ENCODE measurements at places on chromosomes 4 and X.

DNA sequence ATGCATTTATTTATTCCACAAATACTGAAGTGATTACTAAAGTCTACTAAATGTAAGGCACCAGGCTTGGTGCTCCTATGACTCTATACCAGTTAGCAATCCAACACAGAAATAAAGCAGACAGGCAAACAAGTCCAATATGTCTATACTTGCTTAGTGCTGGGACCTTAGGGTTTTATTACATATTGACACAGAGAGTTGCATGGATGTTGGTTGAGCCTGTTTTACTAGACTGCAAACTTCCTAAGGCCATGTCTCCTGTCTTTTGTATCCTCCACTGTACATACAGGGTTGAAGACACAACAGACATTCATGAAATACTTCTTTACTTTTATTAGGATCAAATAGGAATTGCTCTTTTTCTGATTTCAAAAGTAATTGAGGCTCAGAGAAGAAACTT, 69.0 kb downstream of the LNX1 start:
- DNase-seq = no peak

- DNase-seq = no peak
Observed at GRCh38 chr4:24013668-24014422, 124.0 kb upstream of the PPARGC1A start.

DNA sequence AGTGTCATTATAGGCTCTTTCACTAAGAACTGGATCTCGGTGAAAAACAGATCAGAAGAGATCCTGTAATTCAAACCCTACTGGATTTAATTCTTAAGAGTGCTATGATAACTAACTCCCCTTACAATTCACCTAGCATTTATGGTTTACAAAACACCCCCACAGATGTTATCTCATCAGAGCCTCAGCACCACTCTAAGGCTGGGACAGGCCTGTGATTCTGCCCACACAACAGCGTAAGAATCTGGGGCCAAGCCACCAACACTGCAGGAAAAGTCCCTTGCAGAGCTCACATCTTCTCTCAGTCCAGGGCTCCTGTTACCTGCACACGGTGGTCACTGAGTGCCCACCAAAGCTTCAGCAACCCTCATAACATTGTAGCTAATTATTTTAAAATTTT, 8.9 kb downstream of the MFAP3L start:
- no peak for DNase-seq

DNA sequence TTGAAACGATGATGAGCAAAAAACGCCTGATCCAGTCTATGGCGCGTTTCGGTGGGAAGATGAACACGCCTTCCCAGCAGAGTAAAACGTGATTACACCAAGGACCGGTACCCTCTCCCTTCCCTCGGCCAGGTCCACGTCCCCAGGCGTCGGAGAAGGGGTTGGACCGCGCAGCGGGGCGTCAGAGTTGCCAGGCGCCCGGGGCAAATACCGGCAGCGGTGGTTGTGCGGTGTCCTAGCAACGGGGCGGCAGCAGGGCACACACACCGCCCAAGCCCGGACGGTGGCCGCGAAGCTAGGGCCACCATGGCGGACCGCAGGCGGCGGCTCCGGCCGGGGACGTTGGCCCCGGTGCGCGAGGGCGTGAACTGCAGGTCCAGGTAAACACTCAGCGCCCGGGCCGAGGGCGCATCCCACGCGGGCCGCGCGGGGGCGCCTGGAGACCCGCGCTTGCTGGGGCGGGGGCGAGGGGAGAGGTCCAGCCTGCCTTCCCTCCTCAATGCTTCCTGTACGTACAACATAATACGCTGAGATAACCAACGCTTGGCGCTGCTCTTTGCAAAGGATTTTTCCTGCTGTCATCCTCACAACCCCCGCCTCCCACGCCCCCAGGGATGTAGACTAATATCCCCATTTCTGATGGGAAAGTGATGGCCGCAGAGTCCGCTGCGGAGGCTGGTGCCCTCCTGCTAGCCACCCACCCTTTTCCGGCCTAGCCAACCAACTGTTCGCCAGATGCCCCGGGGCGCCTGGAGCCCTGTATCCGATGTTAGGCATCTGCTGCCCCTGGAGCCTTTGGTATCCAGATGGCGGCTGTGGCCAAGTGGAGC, at the start of gene FAM47E:
FAM47E (plus strand) TSS at position 281 of the 830 bp plus-strand sequence; CDS start at position 307, 26 bp downstream.
- peak; percentile 22 for DNase-seq

DNA sequence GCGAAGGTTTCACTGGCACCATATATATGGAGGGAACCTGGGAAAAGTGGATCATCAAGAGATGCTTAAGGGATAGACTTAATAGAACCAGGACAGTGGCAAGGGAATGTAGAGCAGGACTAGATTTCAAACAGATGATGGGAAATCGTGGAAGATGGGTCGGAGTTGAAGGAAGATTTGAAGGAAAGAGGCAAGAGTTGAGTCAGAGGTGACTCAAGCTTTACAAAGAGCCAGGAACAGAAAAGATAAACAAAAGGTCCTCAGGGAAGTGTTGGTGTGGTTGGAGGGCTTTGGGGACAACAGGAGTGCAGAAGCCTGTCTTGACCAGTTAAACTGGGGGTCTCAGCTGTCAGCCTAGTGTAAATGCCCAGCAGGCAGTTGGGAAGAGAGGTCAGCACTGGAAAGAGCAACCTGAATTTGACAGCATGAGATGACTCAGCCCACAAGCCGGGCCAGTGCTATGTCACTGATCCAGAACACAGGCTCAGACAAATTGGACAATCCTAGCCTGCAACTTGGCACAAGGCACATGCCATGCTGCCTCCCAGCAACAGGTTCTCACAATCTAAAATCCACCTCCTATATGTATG, 230.5 kb downstream of the IDS start:
- DNase-seq = no peak

DNA sequence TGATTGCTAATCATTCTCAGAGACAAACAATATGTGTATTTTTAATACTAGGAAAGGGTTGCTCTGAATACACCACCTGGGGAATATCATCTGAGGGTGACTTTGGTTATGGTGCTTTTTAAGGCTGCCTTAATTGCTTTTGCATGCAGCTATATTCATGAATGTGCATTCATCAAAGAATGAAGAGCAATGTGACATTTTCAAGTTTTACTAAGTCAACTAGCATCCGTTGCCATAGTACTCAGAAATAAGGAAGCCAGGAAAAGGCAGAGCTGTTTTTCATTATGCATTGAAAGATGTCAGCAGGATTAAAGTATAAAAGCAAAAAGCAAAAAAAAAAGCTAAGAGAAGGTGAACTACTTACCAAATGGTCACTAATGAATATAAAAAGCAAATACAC, 67.4 kb upstream of the PCDH18 start:
- DNase-seq = no peak

- no peak for DNase-seq
Observed at GRCh38 chr4:69576251-69576877, 63.1 kb downstream of the UGT2A2 start.

DNA sequence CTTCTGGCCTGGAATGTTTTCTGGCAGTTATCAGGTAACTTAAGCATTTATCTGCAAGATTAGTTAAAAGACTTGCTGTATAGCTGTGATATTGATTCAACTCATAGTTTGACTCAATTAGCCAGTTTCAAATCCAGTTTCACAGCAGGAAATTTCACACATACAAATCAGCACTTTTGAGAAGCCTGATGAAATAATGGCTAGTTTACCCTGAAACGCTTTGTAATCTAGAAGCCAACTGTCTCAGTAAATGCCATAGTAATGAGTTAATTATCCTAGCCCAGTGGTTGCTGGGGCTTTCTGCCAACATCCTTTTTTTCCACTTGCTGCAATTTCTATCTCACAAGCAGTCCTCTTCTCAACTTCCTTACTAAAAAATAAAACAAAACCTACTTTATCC, 53.1 kb downstream of the ARHGEF38 start:
- no peak for DNase-seq

- no peak for DNase-seq
Observed at GRCh38 chr4:40395166-40395900, 60.2 kb downstream of the CHRNA9 start.

GRCh38 chr4:39587881-39588280, 50.8 kb downstream of the SMIM14 start:
- no peak for DNase-seq

GRCh38 chrX:9458516-9459078, 6.3 kb upstream of the TBL1X start:
- no peak for DNase-seq

GRCh38 chrX:130895299-130895698, 7.7 kb downstream of the ENOX2 start:
- no peak for DNase-seq

GRCh38 chr4:112951362-112952312, 97.8 kb upstream of the ANK2 start:
- no peak for DNase-seq

- DNase-seq = no peak
Observed at GRCh38 chr4:150037251-150037856, 40.9 kb upstream of the DCLK2 start.

- no peak for DNase-seq
Observed at GRCh38 chr4:138405934-138406567, 163.9 kb upstream of the SLC7A11 start.

DNA sequence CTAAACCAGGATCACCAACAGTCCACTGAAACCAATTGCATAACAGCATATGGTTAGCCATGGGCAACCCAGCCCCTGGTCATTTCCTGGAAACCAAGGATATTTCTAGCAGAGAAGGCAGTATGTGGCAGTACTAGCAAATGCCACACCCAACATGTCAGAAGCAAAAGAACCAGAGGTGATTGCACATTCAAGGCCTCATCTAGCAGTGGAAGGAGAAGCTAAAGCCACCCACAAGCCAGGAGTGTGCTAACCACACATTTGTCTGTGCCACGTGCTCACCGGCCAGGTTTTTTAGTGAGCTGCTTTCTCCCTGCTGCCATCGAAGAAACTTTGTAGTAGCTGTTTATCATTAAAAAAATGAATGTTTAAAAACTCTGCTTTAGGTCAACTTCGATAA, 42.0 kb downstream of the TEC start:
- no peak for DNase-seq

DNA sequence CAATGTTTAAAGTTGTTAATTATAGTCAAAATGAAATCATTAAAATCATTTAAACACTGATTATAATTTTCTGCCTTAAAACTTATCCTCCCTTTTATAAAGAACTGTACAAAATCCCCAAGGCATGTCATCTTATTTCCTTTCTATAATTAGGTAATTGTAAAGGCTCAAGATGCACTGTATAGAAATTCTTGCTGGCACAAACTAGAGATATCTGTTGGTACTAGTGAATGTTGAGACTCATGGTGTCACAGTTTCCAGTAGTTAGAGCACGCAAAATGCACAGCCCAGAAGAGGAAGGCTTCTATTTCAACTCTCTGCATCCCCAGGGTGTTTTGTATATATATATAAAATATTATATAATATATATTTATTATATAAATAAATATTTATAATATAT, 22.7 kb upstream of the PLA2G12A start:
- no peak for DNase-seq

DNA sequence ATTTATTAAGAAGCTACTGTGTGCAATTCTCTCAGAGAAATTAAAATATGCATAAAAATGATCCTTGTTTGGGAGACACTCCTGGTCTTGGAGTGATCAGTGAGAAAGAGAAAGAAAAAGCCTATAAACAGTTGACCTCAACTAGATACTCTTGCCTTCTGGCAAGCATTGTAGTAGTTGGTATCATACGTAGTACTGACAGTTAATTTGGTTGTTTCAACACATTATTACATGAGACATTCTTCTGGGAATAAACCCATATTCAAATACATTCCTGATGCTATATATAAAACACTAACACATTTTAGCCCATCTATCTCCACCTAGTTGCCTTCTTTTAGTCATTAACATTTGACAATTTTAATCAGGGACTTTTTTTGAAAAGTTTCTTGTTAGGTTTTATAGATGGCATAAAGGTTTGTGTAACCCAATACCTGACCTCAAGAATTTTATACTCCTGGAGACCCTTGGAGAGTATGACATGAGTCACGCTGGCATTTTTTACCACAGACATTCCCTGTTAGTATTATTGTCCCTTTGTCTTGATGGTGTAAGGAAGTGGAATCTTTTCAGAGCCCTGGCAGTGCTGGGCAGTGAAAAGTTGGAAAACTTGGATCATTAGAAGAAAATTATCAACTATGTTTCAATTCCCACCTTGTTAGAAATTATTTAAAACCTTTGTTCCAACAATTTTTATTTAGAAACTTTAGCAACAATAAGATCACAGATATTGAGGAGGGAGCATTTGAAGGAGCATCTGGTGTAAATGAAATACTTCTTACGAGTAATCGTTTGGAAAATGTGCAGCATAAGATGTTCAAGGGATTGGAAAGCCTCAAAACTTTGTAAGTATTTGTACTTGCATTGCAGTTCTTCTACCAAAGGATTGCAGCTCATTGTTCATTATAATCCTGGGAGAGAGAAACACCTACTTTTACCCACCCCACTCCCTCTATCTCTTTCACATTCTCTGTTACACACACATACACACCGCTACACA, 167.1 kb upstream of the PACRGL start:
- no peak for DNase-seq

GRCh38 chr4:100828364-100828763, 310.5 kb upstream of the EMCN start:
- DNase-seq = no peak

- DNase-seq = no peak
Observed at GRCh38 chr4:169107528-169107927, 97.5 kb upstream of the CBR4 start.

GRCh38 chrX:53028678-53029077, 19.9 kb upstream of the GPR173 start:
- no peak for DNase-seq

- no peak for DNase-seq
Observed at GRCh38 chr4:111921714-111922113, 223.5 kb upstream of the FAM241A start.

DNA sequence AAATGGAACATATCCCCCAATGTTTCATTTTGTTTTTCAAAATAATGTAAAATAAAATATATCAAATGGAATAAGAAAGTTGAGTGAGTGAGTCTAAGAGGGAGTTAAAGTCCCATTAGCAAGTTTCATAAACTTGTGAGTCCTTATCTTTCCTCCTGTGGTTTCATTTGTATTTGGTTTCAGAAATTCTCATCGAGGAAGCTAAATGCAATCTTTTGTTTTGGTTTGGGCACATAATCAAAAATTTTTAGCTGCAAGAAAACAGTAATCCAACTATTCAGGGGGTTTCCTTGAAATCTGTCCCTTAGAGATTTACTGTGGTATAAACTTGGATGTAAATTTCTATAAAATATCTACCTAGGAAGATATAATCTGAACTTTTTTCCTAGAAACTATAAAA, 124.2 kb downstream of the CAMK2D start:
- no peak for DNase-seq

DNA sequence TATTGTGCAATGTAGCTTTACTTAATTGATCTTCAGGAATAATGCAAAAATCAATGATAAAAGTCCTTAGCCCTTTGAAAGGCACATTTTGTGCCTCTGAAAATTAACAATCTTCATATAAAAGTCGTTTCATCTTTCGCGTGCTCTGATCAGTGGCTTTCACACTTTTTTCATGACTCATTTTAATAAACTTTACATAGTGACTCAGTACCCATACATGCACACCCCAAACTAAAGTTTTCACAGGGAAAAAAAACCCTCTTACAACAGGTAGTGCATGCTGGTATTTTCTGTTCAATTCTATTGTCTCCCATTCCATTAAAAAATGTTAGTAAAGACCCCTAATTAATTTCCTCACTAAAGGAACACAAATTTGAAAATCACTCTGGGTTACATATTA, 21.5 kb downstream of the RWDD4 start:
- no peak for DNase-seq
